Kidney epithelial cell (primary cell): ENCODE measurements at places on chromosomes 3 and 15.
A peak's percentile ranks its signal among the peaks of the same experiment; 100 is the strongest.

- DNase-seq = no peak
Measured at GRCh38 chr3:140399871-140400270, 278.0 kb upstream of the TRIM42 start.

DNA sequence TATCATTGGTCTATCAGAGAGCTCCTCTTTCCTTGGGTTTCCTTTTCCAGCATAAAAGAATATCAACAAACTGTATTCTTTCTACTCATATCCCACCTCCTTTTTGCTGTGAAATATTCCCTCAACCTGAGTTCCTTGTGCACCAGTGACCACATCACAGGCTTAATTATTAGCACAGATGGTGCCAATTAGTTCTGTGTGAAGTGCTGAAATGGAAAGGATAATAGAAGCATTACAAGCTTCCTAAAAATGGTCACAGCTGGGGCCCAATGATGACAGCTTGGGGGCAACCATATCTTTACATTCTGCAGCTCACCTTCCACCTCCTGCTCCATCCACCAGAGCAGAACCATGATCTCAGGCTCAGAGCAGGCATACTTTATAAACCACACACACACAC, 84.6 kb downstream of the ANO10 start:
- DNase-seq = no peak

- DNase-seq = no peak
Measured at GRCh38 chr15:42107473-42107872, 13.1 kb upstream of the PLA2G4D start.

GRCh38 chr15:62087671-62088352, 21.0 kb downstream of the C2CD4A start:
- no peak for DNase-seq

- DNase-seq = no peak
Measured at GRCh38 chr15:77886805-77887448, 190.6 kb downstream of the TBC1D2B start.

DNA sequence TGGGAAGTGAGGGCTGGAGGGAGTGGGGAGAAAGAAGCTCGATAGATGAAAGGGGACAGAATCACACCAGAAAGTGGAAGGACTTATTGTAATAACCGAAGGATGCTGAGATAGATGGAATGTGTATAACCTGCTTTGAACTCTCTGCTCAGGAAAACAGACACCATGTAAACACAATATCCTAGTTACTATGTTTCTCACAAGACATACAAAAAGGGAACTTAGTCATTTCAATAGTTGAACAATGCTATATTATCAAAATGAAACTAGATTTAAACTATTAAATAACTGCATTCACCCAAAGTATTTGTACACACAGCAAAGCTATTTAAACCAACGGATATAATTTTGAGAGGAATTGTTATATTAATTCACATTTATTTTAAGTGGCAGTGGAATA, 108.3 kb upstream of the GADL1 start:
- DNase-seq = no peak

- no peak for DNase-seq
Measured at GRCh38 chr3:18853269-18853668, 295.0 kb upstream of the KCNH8 start.

- DNase-seq = no peak
Measured at GRCh38 chr3:411226-411625, 214.7 kb downstream of the CHL1 start.

DNA sequence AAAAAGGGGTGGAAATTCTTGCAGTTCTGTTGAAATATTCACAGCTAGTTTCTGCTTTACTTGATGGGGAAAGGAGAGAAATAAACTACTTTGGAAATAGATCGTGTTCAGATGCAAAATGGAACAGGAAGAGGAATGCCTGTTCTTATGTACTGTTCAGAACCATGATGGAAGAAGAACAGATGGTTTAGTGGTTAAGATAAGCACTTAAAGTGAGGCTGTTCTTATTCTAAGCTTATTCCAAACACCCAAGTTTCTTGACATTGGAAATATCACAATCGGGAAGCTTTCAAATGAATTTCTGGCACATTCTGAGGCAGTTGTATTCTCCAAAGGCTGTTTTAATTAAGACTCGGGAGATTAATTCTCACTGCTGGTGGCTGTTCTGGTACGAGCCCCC, 228.5 kb downstream of the LSAMP start:
- no peak for DNase-seq

DNA sequence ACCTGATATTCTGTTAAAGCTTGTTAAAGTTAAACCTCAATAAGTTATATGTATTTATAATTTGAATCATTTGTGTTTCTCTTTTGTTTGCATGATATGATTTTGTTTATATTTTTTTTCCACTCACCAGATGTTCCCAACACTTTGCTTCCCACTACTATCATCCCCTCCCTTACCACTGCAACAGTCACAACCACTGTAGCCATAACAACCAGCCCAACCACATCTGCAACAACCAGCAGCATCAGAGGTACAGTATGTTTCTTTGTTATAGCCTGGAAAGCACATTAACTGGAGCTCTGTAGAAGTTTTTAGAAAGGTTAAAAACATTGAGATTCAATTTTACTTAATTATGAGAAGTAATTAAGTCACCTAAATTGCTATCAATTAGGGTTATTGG, 1011.9 kb downstream of the VGLL3 start:
- no peak for DNase-seq

- DNase-seq = no peak
Measured at GRCh38 chr3:151034303-151034702, 51.2 kb upstream of the MED12L start.

- no peak for DNase-seq
Measured at GRCh38 chr3:133049491-133049890, 11.3 kb downstream of the TMEM108 start.

- peak; percentile 51 for DNase-seq
Measured at GRCh38 chr15:98548139-98548971, 100.0 kb upstream of the IGF1R start.

- DNase-seq = no peak
Measured at GRCh38 chr3:167480748-167481147, 6.9 kb upstream of the SERPINI2 start.

DNA sequence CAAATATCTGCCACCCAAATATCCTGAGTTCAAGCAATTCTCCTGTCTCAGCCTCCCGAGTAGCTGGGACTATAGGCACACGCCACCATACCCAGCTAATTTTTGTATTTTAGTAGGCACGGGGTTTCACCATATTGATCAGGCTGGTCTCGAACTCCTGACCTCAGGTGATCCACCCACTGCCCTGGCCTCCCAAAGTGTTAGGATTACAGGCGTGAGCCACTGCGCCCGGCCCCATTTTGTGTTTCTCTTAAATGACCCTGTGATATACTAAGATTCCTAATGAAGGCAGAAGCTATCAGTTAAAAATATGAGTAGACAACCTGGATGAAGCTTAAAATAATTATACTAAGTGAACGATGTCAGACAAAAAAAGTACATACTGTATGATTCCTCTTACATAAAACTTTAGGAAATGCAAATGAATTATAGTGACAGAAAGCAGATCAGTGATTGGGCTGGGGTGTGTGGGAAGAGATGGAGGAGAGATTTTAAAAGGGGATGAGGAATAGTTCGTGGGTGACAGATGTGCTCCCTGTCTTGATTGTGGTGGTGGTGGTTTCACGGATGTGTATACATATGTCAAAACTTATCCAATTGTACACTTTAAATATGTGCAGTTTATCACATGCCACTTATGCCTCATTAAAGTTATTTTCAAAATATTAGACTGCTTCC, 3.8 kb upstream of the KLHL40 start:
- DNase-seq = no peak

DNA sequence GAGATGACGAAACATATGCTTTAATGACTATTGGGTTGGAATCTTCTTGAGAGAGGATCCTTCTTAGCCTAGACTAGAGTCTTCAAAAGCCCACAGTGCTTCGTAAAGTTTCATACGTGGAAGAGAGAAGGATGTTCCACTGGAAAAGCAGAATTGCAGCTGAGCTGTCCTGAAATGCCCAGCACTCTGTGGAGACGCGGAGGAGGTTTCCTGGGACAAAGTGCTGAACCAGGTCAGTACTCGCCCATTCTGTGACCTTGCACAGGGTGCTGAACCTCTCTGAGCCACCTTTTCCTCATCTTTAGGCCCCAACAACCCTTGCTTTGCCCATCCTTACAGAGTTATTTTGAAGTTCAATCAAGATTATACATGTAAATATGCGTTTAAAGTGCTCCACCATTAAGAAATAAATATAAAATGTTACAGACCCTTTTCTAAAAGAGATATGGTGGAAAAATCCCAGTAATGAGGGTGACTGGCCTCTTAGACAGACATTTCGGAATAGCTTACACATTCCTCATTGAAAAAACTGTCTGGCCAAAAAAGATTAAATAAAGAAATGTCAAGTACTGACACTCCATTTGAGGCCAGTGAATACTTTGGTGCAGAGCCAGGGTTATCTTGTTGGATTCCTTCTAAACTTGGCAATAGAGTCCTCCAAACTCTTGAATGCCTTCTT, 4.2 kb upstream of the MAGEF1 start:
- DNase-seq = no peak

DNA sequence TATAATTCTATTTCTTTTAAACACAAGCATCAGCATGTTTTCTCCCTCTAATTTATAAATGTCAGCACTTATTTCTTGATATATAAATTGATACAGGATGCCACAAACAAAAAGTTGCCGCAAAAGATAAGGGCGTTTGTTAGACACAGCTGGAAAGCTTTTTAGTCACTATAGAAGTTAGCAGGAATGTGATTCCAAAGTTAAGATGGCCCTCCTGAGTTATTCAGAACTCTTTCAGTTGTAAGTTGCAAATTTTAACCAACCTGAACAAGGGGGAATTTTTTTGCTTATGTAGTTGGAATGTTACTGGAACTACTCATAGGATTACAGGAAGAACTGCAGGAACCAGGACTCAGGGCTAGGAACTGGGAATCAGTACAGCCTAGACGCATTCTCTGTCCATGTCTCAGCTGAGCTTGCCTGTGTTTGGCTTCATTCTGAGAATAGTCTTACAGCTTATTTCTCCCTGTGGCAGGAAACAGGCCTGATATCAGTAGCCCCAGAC, 166.3 kb downstream of the VGLL4 start:
- peak; percentile 55 for DNase-seq

GRCh38 chr3:63251499-63251898, 26.6 kb upstream of the SYNPR start:
- DNase-seq = no peak

GRCh38 chr3:14016900-14017475, 107.7 kb downstream of the CHCHD4 start:
- no peak for DNase-seq

GRCh38 chr3:11379824-11380701, 107.9 kb downstream of the ATG7 start:
- no peak for DNase-seq

DNA sequence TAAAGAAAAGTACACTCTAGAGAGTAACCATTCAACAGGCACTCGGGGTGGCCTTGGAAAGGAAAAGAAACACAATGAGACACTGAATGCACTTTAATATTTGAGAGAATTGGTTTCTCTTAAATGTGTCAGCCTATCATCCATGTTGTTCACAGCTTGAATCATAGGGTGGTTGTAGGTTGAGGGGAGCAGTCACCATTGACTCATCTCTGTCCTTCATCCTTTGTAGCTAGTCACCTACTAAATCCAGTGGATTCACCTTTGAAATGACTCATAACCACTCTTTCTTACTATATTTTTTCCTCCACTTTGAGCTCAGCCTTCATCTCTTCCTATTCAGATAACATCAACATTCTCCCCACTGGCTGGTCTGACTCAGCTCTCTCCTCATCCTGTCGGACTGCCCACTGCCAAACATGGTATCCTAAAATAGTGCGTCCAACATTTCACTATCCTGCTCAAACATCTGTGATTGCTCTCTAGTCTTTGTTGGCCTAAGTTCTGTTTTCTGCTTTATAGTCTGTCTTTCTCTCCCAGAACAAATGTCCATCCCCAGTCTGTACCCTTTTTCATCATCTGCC, 182.7 kb upstream of the GADL1 start:
- DNase-seq = peak; percentile 89

DNA sequence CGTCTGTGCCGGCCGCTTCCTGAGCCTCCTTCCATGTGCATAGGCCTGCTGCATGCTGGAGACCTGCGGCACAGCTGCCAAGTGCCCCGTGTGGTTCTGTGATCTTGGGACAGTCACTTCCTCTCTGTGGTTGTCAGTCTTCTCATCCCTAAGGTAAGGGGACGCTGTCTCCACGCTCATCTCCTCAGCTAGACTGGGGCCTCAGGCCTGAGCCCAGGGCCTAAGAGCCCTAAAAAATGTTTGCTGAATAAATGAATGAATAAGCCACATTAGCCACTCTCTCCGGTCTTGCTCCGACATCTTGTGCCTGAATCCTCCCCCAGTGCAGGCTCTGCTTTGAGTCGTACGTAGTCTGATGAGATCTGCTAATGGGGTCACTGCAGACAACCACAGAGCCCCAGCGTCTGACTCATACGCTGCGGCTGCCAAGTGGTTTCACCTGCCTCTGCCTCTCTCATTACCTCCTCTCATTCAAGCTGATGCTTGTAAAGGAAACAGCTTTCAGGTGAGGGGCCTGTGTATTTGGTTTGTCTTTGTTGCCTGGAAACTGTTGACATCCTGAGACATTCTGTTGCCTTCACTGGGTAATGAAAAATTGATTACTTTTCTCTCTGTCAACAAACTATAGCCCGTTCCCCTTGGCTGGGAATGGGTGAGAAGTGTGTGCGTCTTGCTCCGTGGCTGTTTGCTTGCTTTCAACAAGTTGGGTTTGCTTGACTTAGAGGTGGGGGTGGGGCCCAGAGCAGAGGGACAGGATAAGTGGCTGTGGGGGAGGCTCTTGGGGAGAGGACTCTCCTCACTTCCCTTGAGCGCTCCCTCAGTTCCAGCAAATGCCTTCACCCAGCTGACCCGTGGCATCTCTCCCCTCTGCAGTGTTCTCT, 15.9 kb downstream of the RPLP1 start:
- peak; percentile 90 for DNase-seq

GRCh38 chr15:38085114-38085513, 150.7 kb downstream of the TMCO5A start:
- DNase-seq = no peak

DNA sequence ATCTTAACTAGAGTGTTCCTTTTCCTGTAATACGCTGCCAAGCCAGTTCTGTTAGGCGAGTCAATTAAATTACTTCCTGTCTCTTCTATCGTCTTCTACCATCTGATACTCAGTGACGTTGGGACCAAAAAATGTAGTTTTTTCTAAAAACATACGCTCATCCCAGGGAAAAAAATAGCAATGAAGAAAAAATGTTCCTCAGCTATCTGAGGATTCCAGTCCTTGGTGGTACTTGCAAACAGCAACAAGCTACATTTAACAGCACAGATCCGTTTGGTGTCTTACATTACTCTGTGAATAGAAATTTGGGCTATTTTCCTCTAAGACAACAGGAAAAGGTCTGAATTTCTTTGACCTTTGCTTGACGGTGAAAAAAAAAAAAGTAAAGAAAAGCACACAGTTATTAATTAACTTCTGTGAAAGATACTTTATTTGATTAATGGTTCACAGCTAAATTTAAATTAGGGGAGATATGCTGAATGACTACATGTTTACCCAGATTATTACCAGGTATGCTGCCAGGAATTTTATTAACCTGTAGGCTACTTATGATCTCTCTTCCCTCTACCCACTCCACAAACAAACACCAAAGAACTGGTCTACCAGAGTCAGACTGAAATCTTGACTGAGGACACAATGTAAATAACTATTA, 254.4 kb upstream of the ZPLD1 start:
- DNase-seq = peak; percentile 81
